Lung (tissue), 17 donors: ENCODE measurements at places on chromosomes 4 and X. TPM values are rescaled to one million over a fixed set of nuclear protein-coding genes. Genes with fewer than 3 reads are reported as not detected.
A peak's percentile ranks its signal among the peaks of the same experiment; 100 is the strongest.

DNA sequence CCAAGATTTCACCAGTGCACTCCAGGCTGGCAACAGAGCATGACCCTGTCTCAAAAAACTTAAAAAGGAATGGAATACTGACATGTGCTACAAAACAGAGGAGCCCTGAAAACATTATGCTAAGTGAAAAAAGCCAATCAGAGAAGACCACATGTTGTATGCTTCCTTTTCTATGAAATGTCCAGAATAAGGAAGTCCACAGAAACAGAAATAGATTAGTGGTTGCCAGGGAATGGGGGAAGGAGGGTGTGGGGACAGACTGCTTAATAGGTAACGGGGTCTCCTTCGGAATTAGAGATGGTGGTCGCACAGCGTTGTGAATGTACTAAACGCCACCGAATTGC lies 30.1 kb upstream of the KIAA0232 start:
- no peaks in the 10 kb centered on the region for H3K36me3 ChIP-seq
- H3K27me3 ChIP-seq: no peaks in the 10 kb centered on the region
- no peak for DNase-seq
- no peak overlapping the region for H3K27ac ChIP-seq

GRCh38 chr4:115234405-115235093 lies 121.1 kb upstream of the NDST4 start:
- no peaks in the 10 kb centered on the region for H3K4me1 ChIP-seq
- H3K27me3 ChIP-seq: no peaks in the 10 kb centered on the region
- DNase-seq: no peak
- H3K4me3 ChIP-seq: no peak overlapping the region
- no peak overlapping the region for H3K27ac ChIP-seq

Gene UGT2B15
- total RNA-seq: not detected

Gene PAGE4
- not detected for total RNA-seq

GRCh38 chrX:31572360-31572759 lies 500.5 kb upstream of the FTHL17 start:
- H3K4me1 ChIP-seq: no peaks in the 10 kb centered on the region
- no peak overlapping the region for H3K4me3 ChIP-seq
- no peak overlapping the region for H3K27ac ChIP-seq
- H3K27me3 ChIP-seq: peaks cover 15% of the 10 kb centered on the region

DNA sequence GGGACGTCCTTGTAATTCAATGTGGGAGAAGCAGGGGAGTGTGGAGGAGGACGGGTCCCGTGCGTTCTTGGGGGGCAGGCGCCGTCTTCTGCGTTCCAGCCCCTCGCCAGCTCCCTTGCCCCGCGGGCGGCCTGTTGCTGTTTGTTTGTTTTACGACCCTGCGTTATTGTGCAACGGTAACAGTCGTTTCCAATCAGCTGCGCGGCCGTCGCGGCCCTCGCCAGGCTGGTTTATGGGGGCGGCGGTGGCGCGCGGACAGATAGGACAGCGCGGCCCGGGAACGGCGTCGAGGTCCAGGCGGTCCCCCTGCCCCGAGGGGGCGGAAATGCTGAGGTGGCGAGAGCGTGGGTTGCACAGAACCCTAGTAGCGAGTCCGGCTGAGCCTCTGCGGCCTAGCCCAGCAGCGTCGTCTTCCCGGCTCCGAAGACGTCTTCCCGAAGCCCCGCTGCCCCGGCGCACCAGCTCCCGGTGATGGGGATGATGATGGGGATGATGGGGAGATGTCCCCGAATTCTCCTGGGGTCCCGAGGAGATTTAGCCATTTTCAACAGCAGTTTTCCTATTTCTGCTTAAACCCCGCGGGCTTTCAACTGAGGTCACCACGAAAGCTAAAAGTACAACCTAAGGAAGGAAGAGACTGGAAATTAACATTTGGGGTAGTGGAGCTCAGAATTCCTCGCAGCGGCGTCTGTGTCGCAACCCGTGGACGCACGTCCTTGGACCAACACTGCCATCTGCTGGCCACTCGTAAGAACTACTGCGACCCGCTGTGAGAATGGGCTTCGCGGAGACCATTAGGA lies 4.8 kb downstream of the PDGFRA start:
- H3K4me3 ChIP-seq: peak overlapping the region; percentile 18
- H3K36me3 ChIP-seq: no peaks in the 10 kb centered on the region
- peak; percentile 84 for DNase-seq
- peaks cover 22% of the 10 kb centered on the region for H3K4me1 ChIP-seq
